ENCODE measurements at places on chromosomes 6 and 20. TPM values are rescaled to one million over a fixed set of nuclear protein-coding genes. Genes with fewer than 3 reads are reported as not detected.

DNA sequence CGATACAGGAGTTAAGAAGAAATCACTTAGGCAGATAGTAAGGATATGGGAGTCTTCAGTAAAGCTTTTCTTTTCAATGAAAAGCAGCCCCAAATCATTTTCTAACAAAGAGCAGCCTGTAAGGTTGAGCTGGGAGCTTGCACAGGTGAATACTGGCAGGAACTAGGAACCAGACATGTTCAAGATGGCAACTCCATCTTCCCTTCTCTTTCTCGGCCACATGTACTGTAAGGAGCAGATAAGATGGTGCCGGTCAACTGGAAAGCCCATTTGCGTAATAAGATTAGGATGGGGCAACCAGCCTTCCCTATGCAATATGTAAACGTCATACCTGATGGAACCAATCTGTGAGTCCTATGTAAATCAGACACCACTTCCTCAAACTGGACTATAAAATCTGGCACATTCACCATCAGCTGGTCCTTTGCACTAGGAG, 46.2 kb upstream of the RNGTT start:
- H3K27me3 ChIP-seq, result no peaks in the 10 kb centered on the region
- peak overlapping the region; percentile 47 for H3K27ac ChIP-seq
- peaks cover 26% of the 10 kb centered on the region for H3K4me1 ChIP-seq
- peak; percentile 40 for DNase-seq

GRCh38 chr6:127496471-127496870, 22.7 kb downstream of the MTCL3 start:
- no peaks in the 10 kb centered on the region for H3K4me1 ChIP-seq
- H3K36me3 ChIP-seq, result no peaks in the 10 kb centered on the region
- no peak for DNase-seq
- H3K4me3 ChIP-seq, result no peak overlapping the region
- H3K27ac ChIP-seq, result no peak overlapping the region

GRCh38 chr6:84243240-84243639, 15.8 kb upstream of the CEP162 start:
- no peaks in the 10 kb centered on the region for H3K27me3 ChIP-seq
- H3K4me3 ChIP-seq, result no peak overlapping the region
- H3K4me1 ChIP-seq, result no peaks in the 10 kb centered on the region
- no peak overlapping the region for H3K27ac ChIP-seq
- no peak for DNase-seq

SERPINB1 gene
- 75.6 TPM for total RNA-seq

- no peaks in the 10 kb centered on the region for H3K27me3 ChIP-seq
- no peak overlapping the region for H3K4me3 ChIP-seq
- no peak overlapping the region for H3K27ac ChIP-seq
- H3K4me1 ChIP-seq, result peaks cover 8% of the 10 kb centered on the region
- H3K36me3 ChIP-seq, result no peaks in the 10 kb centered on the region
- DNase-seq, result no peak
Observed at GRCh38 chr20:55515832-55516231, 489.5 kb downstream of the CBLN4 start.

DNA sequence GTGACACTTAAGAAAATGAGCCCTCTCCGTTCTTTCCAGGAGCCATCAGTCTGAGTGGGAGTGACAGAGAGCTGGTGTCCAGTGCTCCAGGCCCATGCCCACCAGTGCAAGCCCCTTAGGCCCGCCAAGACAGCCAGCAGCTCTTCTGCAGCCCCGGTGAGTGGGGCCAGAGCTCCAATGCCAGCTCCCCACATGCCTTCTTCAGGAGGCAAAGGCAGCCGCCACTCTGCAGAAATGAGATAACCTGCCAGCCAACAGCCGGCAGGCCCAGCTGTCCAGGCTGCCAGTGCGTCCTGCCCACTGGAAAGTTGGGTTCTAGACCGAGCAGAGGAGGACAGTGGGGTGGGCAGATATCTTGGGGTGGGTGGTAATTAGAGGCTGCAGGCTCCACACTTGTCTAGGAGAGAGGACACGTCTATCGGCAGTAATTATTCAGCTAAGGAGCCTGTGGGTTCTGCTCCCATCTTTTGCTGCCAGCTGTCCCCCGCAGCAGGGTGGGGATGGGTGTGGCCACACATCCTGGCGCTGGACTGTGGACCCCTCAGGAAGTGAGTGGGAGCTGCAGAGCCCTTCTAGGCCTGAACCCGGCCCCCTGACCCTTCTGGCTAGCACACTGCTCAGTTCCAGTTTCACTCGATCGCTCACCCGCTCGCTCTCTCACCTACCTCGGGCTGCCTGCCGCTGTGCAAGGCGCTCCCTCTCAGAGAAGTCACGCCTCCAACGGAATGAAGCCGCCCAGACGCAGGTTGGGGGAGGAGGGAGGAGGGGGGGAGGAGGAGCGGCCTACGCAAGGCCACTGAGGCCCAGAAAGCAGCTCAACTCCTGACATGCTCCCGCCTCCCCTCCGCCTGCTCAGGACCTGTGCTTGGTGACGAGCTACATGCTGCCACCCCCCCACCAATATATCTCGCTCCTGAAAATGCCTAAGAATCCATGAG, 3.6 kb downstream of the GRM4 start:
- H3K36me3 ChIP-seq, result no peaks in the 10 kb centered on the region
- peaks cover 10% of the 10 kb centered on the region for H3K4me1 ChIP-seq
- peaks cover 1% of the 10 kb centered on the region for H3K27me3 ChIP-seq
- DNase-seq, result no peak
- no peak overlapping the region for H3K4me3 ChIP-seq
- no peak overlapping the region for H3K27ac ChIP-seq

GRCh38 chr6:77368660-77369313, 94.5 kb downstream of the HTR1B start:
- H3K27me3 ChIP-seq, result no peaks in the 10 kb centered on the region
- no peak overlapping the region for H3K4me3 ChIP-seq
- DNase-seq, result no peak
- no peak overlapping the region for H3K27ac ChIP-seq
- H3K4me1 ChIP-seq, result no peaks in the 10 kb centered on the region

SYNDIG1 gene
- total RNA-seq, result not detected

DNA sequence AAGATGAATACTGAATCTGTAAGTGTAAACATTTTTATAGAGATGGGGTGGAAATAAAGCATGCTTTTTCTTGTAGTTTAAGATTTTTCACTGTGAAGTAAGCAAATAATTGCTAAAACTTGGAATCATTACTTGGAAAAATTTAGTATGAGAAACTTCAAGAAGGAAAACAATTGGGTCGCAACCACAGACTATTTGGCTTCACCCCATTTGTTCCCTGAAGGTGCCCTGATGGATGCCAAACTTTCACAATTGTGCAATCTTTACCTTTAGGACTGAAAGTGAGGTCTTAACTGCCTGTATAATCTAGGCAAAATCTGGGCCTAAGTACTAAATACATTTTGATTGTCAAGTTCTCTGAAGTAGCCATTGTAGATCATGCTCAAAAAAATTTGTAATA, 330.1 kb downstream of the HDGFL1 start:
- H3K36me3 ChIP-seq, result peaks cover 2% of the 10 kb centered on the region
- H3K4me3 ChIP-seq, result no peak overlapping the region
- H3K4me1 ChIP-seq, result 0 out of 2 replicates have a peak, but pooled peaks cover 3% of the 10 kb centered on the region
- no peak for DNase-seq

MAPK14 gene
- total RNA-seq, result 72.0 TPM

GRCh38 chr20:11296221-11296620, 621.5 kb upstream of the BTBD3 start:
- DNase-seq, result no peak
- H3K36me3 ChIP-seq, result no peaks in the 10 kb centered on the region
- no peaks in the 10 kb centered on the region for H3K4me1 ChIP-seq

TUBB2B gene
- 150 TPM for total RNA-seq

GNAS-AS1 gene
- total RNA-seq, result 5.1 TPM

DNA sequence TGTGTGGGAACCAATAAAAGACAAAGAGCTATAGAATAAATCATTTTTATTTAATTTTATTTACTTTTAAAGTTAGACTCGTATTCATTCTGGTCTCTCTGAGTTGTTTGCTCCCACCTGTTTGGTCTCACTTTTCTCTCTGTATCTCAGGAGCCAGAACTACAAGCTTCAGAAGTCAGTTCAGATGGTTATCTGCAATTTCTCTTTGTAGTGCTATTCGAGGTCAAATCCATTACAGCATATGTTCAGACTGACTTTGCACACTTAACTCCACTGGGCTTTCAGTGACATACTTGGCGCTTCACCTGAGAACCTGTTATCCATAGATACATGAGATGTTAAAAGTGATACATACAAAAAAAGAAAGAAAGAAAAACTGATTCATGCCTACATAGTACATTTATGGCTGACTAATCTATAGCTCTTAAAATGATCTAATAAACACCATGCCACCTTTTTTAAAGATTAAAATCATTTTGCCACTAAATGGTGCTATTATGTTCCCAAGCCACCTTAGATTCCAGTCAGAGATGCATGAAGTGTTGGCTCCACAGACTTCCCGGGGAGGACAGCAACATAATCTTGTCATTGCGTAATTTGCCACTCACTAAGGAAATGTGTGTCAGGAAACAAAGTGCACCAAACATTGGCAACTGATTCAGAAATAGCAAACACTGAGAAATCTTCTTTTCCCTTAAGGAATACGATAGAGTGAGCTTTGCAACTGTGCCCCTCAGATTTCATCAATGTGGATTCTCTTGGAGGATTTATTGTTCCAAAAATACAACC, 396.7 kb downstream of the HACE1 start:
- no peak overlapping the region for H3K4me3 ChIP-seq
- H3K27ac ChIP-seq, result no peak overlapping the region
- DNase-seq, result no peak

DNA sequence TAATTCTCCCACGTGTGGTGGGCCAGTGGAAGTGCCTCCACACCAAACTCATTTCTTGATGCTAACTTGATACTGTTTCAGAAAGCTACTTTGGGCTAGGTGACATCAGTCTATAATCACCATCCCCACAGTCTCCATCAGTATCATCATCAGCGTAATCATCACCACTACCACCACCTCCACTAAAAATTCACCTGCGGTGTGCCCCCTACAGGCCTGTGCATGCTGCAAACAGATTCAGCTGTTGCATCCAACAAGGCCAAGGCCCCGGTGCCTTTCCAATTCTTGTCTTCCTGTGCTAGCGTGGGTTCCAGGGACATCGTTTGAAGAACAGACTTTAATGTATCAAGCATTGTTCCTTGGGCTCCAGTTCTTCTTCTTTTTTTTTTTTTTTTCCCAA, 201.3 kb upstream of the EXOC2 start:
- no peaks in the 10 kb centered on the region for H3K27me3 ChIP-seq
- DNase-seq, result no peak
- no peaks in the 10 kb centered on the region for H3K36me3 ChIP-seq
- H3K4me3 ChIP-seq, result no peak overlapping the region
- H3K4me1 ChIP-seq, result no peaks in the 10 kb centered on the region
- no peak overlapping the region for H3K27ac ChIP-seq

- H3K27me3 ChIP-seq, result no peaks in the 10 kb centered on the region
- H3K36me3 ChIP-seq, result no peaks in the 10 kb centered on the region
- no peak overlapping the region for H3K27ac ChIP-seq
- no peak overlapping the region for H3K4me3 ChIP-seq
Observed at GRCh38 chr20:2340136-2340535, 40.6 kb upstream of the TGM6 start.

GRCh38 chr20:41213150-41213820, 75.9 kb downstream of the PLCG1 start:
- H3K4me1 ChIP-seq, result no peaks in the 10 kb centered on the region
- DNase-seq, result no peak
- H3K27ac ChIP-seq, result no peak overlapping the region
- no peaks in the 10 kb centered on the region for H3K36me3 ChIP-seq
- no peak overlapping the region for H3K4me3 ChIP-seq

DNA sequence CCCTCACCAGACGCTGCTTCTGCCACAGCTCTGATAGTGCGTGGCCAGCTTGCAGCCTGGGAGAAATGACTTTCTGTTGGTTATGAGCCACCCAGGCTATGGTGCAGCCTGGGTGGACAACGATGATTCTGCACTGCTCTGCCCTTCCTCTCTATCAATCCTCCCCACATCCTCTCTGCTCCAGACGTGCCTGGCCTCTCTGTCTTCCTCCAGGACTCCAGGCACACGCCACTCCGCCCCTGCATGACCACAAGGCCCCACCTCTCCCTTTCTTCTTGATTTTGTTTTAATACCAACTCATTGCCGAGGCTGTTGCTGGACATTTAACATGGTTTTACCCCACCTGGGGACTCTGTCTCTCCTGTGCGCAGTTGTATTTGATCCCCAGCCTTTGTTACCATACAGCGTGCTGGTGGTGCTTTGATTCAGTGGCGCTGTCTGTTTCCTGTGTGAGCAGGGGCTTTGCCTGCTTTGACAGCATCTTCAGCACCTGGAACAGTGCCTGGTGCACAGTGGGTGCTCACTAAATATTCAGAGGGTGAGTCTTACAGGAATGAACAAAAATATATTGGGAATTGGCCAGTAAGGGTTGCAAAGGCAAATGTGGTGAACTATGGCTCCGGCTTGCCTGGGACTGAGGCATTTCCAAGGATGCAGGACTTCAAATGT, 280.9 kb downstream of the CDH26 start:
- no peak overlapping the region for H3K4me3 ChIP-seq
- H3K36me3 ChIP-seq, result no peaks in the 10 kb centered on the region
- DNase-seq, result no peak

GRCh38 chr20:34705397-34706301, 1.5 kb downstream of the TP53INP2 start:
- no peaks in the 10 kb centered on the region for H3K36me3 ChIP-seq
- H3K4me1 ChIP-seq, result peaks cover 40% of the 10 kb centered on the region
- peak overlapping the region; percentile 99 for H3K27ac ChIP-seq
- peak; percentile 80 for DNase-seq

- H3K27me3 ChIP-seq, result no peaks in the 10 kb centered on the region
- no peak overlapping the region for H3K4me3 ChIP-seq
- H3K36me3 ChIP-seq, result peaks cover 1% of the 10 kb centered on the region
- H3K27ac ChIP-seq, result no peak overlapping the region
Observed at GRCh38 chr6:10621213-10621612, 73.2 kb downstream of the C6orf52 start.

PLCB4 gene
- total RNA-seq, result 3.0 TPM

DNA sequence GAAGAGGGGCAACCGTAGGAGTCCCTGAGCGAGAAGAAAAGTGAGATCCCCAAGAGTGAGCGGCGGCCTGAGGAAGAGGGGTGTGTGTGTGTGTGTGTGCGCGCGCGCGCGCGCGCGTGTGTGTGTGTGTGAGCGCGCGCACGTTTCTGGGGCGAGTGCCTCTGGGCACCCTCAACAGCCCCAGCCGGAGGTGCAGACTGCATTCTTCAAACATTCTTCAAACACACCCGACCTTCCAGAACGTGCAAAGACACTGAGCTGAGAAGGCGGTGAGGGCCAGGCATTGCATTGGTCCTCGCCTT, 76.2 kb upstream of the FOXP4 start:
- H3K27ac ChIP-seq, result peak overlapping the region; percentile 58
- no peaks in the 10 kb centered on the region for H3K27me3 ChIP-seq
- H3K36me3 ChIP-seq, result no peaks in the 10 kb centered on the region
- DNase-seq, result no peak
- H3K4me1 ChIP-seq, result peaks cover 27% of the 10 kb centered on the region

GZF1 gene
- 20.6 TPM for total RNA-seq
